ENCODE measurements at places on chromosomes 1 and 21.

DNA sequence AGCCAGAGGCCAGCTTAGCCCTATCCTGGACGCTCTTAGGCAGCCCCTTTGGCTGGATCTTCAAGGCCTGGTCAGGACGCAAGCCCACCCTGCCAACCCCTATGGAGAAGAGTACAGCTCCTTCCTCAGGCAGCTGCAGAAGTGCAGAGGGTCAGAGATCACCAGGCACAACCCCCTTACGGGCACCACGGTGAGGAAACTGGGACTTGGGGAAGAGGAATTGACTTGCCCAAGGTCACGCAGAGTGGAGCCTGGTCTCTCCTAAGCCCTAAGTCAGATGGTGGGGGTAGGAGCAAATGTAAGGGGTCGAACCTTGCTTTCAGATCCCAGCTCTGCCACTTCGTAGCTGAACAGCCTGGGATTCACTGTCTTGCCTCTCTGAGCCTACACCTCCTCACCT lies 3.7 kb downstream of the E2F2 start:
- no peak for DNase-seq

DNA sequence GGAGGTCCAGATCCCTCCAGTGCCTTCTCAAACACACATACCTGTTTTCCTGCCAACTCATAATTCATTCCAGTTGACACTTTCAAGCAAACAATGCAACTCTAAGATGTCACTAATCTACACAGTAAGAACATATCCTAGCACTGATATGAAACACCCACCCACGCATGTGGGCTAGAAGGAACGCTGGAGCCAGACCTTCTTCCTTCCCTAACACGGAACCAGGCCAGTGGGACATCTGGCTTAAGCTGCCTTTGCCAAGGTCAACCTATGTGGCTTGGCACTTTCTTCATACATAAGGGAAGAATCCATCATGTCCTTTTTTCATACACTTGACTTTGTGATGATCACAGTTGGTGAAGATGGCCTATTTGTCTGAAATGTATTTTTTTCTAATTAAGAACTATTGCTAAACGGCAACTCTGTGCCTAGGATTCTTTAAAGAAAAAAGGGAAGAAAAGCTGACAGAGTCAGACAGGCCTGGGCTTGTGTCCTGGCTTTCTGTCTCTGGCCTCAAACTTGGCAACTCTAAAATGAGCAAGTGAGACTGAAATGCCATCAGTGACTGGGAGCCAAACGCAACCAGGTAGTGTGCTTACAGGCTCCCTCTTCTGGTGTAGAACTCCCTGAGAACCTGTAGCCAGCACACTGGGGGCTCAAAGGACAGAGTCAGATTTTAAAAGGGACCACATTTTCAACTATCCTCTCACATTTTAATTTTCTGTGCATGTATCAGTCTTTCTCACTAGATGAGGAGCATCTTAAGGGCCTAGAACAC lies 92.6 kb upstream of the BEND5 start:
- DNase-seq: no peak

- no peak for DNase-seq
Observed at GRCh38 chr1:160112357-160112756, 3.2 kb upstream of the ATP1A2 start.

- DNase-seq: no peak
Observed at GRCh38 chr21:14959343-14959742, 105.5 kb downstream of the NRIP1 start.

- no peak for DNase-seq
Observed at GRCh38 chr1:42940851-42941639, 17.6 kb downstream of the SLC2A1 start.

GRCh38 chr21:38570596-38570995 lies 72.3 kb upstream of the ERG start:
- no peak for DNase-seq

GRCh38 chr1:19974822-19975416 lies 4.5 kb downstream of the PLA2G2A start:
- DNase-seq: no peak

DNA sequence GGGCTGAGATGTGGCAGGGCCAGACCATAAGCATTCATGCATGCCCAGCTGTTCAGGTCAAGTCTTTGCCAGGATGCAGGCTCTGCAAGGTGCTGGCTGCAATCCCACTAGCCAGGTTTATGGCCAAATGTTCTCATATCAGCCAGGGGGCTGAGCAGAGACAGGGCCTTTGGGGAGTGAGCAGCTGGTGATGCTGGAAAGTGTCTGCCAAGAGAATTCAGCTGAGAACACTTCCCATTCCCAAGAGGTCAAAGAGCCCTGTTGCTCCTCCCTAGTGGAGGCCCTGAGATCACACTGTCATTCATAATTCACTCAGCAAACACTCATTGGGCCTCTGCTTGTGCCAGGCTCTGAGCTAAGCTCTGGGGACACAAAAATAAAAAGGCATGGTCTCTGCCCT lies 150.3 kb downstream of the DMRTA2 start:
- DNase-seq: no peak

DNA sequence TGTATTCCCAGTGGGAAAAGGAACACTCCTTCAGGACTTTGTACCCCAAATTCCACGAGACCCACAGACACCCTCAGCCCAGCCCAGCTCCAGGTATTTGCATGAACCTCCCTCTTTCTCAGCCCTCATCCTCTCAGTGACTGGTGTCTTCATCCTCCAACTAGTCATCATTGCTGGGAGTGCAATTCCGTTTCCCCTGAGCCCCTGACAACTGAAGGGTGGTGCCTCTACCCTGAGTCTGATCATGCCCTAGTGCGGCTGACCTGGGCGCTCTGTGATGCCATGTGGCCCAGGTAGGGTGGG lies 3.8 kb upstream of the ZNF692 start:
- DNase-seq: no peak

DNA sequence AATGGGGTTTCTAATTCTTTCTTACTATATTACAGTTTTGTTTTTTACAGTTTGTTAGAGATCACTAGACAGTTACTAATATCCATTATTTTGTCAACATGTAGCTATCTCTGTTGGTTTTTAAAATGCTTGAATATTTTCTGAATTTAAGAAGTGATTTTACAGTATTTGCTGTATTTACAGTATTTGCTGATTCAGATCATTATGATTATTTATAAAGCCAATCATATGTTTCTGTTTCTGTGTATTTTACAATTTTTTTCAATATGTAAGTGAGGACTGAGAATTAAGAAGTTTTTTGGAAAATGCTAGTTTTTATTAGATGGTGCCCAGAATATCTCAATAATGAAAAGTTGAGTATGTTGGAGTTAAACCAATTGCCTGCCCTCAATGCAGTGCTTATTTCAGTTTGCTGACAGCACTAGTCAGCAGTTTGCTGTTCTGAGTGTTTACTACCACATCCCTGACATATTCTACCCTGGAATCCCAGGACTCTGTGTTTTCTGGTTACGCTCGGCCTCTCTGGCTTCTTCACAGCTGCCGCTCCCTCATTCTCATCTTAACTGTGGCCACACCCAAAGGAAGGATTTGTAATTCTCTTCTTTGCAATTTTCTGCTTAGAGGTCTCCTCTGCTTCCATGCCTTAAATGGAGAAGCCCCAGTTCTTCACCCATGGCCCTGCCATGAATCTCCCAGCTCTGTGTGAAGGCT lies 68.0 kb upstream of the BACH1 start:
- DNase-seq: no peak
